ENCODE measurements at places on chromosomes 2 and 18. TPM values are rescaled to one million over a fixed set of nuclear protein-coding genes. Genes with fewer than 3 reads are reported as not detected.
A peak's percentile ranks its signal among the peaks of the same experiment; 100 is the strongest.

- H3K27ac ChIP-seq: peak overlapping the region; percentile 95
- no peaks in the 10 kb centered on the region for H3K36me3 ChIP-seq
- H3K27me3 ChIP-seq: no peaks in the 10 kb centered on the region
- peaks cover 39% of the 10 kb centered on the region for H3K4me1 ChIP-seq
These were observed 11.5 kb downstream of the TEX44 start for GRCh38 chr2:231604101-231604684.

GRCh38 chr2:28185891-28186290 is 206.8 kb upstream of the FOSL2 start:
- H3K27me3 ChIP-seq: no peaks in the 10 kb centered on the region
- no peaks in the 10 kb centered on the region for H3K36me3 ChIP-seq
- no peak for DNase-seq
- H3K27ac ChIP-seq: no peak overlapping the region
- no peak overlapping the region for H3K4me3 ChIP-seq
- H3K4me1 ChIP-seq: no peaks in the 10 kb centered on the region

- peaks cover 12% of the 10 kb centered on the region for H3K27me3 ChIP-seq
- H3K36me3 ChIP-seq: no peaks in the 10 kb centered on the region
- no peaks in the 10 kb centered on the region for H3K4me1 ChIP-seq
These were observed 304.2 kb downstream of the CYP26B1 start for GRCh38 chr2:71843391-71843850.

GRCh38 chr2:217497843-217498377 is 504.9 kb downstream of the TNS1 start:
- no peaks in the 10 kb centered on the region for H3K36me3 ChIP-seq
- H3K27ac ChIP-seq: no peak overlapping the region
- no peaks in the 10 kb centered on the region for H3K4me1 ChIP-seq
- DNase-seq: no peak
- H3K4me3 ChIP-seq: no peak overlapping the region

GRCh38 chr2:66532972-66533868 is 98.3 kb downstream of the MEIS1 start:
- no peak for DNase-seq
- H3K27me3 ChIP-seq: no peaks in the 10 kb centered on the region
- H3K36me3 ChIP-seq: no peaks in the 10 kb centered on the region

The MSTN gene
- 102 TPM for total RNA-seq

DNA sequence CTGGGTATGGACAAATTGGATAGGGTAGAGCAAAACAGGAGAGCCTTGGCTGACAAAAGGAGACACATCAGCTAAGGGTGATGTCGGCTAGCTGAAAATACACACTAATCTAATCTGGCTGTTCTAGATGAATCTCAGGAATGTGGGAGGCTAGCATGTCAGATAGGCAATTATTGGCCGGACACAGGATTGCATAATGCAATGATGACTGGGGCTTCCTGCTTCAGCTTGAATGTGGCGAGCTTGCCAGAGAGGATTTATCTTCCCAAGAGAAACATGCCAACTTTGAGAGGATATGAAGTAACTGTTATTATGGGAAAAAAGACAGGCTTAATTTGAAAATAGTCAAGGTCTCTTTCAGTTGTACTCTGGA is 102.4 kb downstream of the TRIB2 start:
- no peaks in the 10 kb centered on the region for H3K36me3 ChIP-seq
- H3K4me3 ChIP-seq: no peak overlapping the region
- H3K27ac ChIP-seq: peak overlapping the region; percentile 14
- no peaks in the 10 kb centered on the region for H3K27me3 ChIP-seq
- H3K4me1 ChIP-seq: peaks cover 14% of the 10 kb centered on the region

The PLB1 gene
- 0.61 TPM for total RNA-seq

- H3K4me3 ChIP-seq: no peak overlapping the region
- H3K4me1 ChIP-seq: no peaks in the 10 kb centered on the region
- H3K27me3 ChIP-seq: no peaks in the 10 kb centered on the region
- no peak for DNase-seq
- H3K36me3 ChIP-seq: no peaks in the 10 kb centered on the region
These were observed 98.0 kb downstream of the TRABD2A start for GRCh38 chr2:84782717-84783442.

DNA sequence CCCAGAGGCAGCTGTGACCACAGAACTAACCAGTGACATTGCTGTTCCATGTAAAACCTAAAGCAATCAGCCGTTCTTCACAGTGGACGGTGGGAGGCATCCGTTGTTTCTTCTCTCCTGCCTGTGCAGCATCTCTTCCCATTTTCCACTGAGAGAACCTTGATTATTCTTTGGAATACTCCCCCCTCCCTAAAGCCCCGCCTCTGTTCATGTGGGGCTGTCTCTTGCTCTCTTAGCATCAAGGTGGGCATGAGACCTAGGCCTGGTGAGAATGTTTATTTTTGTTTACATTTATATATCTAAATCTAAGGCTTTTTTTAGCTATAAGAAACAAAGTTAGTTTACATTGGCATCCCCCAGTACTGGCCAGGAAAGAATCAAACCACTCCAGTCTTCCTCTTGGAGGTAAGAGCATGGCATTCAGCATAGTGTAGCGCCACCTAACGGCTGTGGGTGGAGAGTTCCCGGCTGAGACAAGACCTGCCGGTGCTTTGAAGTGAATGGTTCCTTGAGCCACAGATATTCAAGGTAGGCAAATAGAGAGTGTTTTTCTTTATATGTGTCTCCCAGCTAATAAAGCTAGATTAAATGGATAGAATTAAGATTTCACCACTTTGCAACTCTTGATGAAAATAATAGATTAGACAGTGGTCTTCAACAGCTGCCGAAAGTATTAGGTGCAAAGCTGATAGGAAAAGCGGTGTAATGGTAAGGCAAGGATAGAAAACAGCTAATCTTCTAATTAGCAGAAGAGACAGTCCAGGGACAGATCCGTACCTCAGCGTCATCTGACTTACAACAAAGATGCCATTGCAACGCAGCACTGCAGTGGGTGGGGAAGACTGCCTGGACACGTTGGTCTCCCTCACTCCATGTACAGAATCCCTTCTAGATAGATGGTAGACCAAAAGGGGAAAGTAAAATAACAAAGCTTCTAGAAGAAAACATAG is 219.6 kb upstream of the RAB12 start:
- peak; percentile 50 for DNase-seq
- H3K4me3 ChIP-seq: no peak overlapping the region
- H3K36me3 ChIP-seq: no peaks in the 10 kb centered on the region
- no peak overlapping the region for H3K27ac ChIP-seq

The RAB6C gene
- total RNA-seq: not detected

All from SJCRH30 (cell line).